ENCODE measurements at places on chromosomes 2 and 18. TPM values are rescaled to one million over a fixed set of nuclear protein-coding genes. Genes with fewer than 3 reads are reported as not detected.

Gene GFPT1
- 38.6 TPM for total RNA-seq

Gene GPATCH11
- total RNA-seq, result 4.5 TPM

Gene PAIP2B
- 69.7 TPM for total RNA-seq

Gene TEKT4
- not detected for total RNA-seq

Gene UGT1A5
- not detected for total RNA-seq

Gene IL36G
- not detected for total RNA-seq

Gene POTEJ
- total RNA-seq, result not detected

Gene CD8A
- total RNA-seq, result 0.51 TPM

- no peak for DNase-seq
Measured at GRCh38 chr2:144471305-144472045, 48.4 kb downstream of the ZEB2 start.

DNA sequence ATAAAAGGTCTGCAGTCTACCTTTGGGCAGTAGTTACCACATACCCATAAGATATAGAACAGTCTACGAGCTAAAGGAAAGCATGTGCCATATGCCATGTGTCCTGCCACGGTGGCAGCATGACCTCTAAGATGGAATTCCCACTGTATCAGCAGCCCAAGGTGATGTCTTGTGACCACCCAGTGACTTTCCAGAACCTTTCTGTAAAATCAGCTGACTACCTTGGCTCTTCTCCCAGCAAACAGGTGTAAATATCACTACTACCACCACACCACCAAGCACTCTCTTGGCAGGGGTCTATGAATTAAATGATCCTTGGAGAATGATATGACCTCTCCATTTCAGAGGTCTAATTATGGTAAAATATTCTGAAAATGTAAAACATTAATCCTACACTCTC, 99.6 kb downstream of the METTL8 start:
- DNase-seq, result no peak

GRCh38 chr2:134301099-134301927, 47.4 kb downstream of the MGAT5 start:
- no peak for DNase-seq

DNA sequence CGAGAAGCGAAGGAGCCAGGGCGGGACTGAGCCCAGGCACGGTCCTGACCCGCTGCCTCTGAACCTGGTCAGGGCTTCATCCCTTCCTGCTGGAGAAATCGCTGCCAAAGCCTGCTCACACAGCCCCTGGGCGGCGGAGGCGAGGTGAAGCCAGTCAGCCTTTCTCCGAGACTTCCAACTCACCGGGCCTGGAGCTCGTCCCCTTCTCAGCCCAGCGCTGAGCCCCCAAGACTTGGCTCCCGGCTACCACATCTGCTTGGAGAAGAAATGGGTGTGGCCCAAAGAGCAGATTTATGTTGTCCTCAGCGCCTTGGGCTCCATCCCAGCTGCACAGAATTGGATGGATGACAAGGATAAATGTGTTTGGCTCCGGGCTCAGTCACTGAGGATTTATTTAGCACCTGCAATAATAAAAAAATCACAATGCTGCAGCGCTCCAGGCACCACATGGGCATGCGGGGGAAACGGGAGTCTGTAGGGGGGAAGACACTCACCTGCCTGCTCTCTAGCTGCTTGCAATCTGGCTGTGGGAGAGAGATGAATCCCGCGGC, 64.9 kb downstream of the ACTR2 start:
- no peak for DNase-seq

- no peak for DNase-seq
Measured at GRCh38 chr2:62814123-62814522, 108.6 kb downstream of the EHBP1 start.

- DNase-seq, result no peak
Measured at GRCh38 chr2:168355121-168355520, 101.0 kb upstream of the CERS6 start.

- DNase-seq, result no peak
Measured at GRCh38 chr2:62114564-62114963, 81.4 kb upstream of the B3GNT2 start.

- DNase-seq, result no peak
Measured at GRCh38 chr2:64779117-64779690, 125.5 kb upstream of the SERTAD2 start.

GRCh38 chr18:79680100-79680879, 687 bp downstream of the CTDP1 start:
- no peak for DNase-seq

DNA sequence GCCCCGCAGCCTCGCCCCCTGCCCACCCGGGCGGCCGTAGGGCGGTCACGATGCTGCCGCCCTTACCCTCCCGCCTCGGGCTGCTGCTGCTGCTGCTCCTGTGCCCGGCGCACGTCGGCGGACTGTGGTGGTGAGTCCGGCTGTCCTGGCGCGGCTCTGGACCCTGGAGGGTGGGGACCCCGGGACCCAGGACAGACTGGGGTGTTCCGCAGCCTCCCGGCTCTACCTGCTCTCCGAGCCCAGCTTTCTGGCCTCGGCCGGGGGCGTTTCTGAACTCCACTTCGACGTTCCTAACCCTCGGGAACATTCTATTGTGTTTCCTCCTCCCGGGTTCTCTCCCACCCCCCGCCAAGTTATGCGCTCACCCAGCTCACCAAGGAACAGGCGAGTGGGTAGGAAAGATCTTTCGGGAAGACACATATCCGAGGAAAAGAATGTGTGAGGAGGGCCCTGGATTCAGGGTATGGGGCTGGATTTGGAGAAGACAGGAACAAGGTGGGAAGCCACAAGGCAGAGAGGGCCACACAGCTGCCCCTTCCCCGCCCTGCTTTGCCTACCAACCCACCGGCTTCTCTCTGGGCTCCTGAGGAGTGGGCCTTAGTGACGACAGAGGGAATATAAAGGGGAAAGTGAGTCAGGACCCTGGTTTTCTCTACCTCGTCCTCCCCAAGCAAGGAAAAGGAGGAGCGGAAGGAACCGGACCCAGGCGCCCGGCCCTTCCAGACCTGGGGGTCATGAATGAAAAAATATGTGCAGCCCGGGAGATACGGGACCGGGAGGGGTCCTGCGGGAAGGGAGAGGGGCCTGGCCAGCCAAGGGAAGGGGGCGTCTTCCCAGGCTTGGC, 605 bp downstream of the WNT6 start:
- no peak for DNase-seq

DNA sequence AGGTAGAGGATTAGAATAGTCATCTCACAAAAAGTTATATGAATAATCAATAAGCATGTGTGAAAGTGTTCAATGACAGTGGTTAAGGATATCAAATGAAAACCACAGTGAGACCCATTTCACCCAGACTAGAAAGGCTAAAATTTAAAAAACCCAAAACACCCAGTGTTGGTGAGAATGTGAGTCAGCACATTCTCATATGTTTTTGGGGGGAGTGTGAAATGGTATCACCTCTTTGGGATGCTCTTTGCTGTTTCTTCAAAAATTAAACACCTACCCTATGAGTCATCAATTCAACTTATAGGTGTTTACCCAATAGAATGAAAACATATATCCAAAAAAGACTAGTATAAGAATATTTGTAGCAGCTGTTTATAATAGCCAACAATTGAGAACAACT, 69.8 kb downstream of the MAP3K20 start:
- DNase-seq, result no peak

DNA sequence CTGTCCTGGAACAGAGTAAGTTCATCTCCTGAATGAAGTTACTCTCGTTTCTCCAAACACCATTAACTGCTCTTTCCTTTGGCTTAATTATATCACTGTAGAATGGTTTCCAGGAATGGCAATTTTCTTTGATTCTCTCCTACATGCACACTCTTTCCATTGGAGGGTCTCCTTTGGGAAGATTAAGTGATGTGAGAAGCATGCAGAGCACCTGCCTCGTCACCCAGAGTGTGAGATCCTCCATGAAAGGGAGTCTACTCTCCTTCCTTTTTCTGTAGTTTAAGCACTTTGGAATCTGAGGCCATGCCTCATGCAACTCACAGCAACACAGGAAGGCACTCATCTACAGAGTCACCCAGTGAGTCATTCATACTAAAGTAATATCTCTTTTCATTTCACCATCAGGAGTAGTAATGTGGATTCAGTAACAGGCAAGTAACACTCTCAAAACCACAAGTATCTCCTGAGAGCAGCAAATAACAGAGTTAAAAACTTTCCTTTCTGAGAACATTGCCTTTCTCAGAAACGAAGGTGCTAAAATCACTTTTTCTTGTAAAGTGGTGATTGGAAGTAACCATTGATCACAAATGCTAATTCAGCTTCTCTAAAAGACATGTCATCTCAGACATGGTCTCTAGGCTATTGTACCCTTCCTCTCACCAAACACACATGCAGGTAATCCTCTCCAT, 52.8 kb upstream of the IL1RL1 start:
- DNase-seq, result no peak

DNA sequence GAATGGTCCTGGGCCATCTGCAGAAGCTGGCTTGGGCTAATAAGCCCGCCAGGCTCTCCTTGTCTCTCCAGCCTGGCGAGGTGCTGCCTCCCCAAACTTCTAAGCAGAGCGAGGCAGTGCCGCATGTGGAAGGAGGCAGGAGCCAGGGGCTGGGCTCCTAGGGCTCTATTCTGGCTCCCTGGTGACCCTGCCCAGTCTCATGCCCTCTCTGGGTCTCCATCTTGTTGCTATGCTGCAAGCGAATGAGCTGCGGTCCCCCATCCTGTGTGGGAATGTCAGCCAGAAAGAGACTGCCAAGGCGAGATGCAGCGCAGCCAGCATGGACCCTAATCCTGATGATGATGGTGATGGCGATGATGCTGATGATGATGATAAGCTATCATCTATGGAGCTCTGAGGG, 48.7 kb downstream of the TNS1 start:
- DNase-seq, result no peak

GRCh38 chr2:102037681-102038080, 45.9 kb downstream of the IL1R2 start:
- DNase-seq, result no peak

DNA sequence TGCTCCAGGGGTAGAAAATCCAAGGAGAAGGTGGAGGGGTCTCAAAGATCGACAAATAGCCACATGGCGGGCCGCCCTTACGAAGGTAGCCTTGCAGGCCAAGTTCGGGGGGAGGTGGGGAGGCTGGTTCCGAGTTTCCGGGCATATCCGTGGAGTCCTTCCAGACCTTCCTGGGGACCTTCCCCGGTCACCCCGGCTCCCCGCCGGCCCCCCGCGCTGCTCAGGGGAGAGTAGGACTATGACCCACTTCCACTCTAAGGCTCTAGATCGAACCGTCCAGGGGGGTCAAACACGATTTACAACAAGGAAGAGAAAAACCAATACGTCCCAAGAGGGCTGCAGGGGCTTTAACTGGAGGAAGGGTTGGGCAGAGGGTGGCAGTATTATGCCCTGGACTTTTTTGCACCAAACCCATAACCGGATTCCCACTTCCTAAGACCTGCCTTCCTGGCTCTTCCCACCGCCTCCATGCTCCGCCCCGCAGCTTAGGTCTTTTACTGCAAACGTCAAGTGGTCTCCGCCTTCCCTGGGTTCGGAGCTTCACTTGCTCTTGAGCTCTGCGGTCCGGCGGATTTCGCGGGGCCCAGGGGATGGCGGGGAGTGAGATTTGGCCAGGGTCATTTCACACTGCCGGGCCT, 779 bp upstream of the LYPD6 start:
- DNase-seq, result peak; percentile 55

DNA sequence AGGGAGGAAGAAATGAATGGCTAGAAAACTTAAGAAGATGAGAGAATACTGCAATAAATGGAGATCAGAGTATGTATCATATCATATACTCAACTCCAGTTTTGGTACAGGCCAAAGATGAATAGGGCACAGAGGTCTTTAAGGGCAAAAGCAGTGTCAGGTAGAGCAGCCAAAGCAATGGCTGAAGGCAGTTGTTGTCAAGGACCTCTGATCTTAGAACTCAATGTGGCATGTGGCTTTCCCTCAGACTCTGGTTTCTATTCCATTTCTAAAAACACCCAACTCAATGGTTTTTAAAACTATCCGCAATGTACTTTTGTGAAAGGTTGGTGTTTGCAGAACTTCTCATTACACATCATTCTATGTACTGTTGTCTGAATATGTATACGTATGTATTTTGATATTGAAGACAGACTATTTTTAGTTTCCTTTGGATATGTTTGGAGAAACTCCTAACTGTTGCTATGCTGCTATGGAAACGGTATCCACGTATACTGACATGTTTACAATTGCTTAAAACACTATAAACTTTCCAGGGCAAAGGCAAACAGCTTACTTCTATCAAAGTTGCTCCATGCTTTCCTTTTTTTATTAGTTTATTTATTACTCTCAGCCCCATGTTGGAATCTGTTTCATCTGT, 58.1 kb upstream of the PELI1 start:
- no peak for DNase-seq

DNA sequence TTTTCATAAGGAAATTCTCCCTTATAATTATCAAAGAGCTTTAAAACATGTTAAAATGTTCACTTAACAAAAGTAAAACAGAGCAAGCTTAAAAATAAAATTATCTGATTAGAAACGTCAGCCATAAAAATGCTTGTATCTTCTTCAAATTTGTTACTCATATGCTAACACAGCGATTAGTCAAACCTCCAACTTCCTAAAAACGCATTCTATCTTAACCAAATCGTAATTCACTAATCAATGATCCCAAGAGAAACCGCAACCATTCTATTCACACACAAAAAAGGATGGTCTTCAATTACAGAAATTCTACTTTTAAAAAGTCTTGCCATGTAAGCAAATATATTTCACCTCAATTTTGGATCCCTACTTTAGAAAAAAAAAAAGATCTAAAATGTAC, 1.9 kb downstream of the STK17B start:
- DNase-seq, result no peak

DNA sequence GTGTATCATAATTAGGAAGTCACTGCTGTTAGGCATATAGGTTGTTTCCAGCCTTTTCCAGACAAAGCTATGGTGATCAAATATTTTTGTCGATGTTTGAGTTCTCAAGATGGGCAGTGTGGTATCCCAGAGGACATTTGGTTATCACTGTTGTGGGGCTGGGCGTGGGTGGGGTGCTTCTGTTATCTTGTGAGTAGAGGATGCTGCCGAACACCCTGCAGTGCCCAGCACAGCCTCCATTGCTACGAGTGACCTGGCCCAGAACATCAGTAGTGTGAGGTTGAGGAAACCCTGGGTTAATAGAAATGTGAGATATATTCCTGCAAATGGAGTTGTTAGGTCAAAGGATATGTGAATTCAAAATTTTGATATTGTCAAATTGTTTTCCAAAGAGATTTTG, 33.2 kb downstream of the ZNF236 start:
- DNase-seq, result no peak

GRCh38 chr2:18413676-18414396, 146.6 kb downstream of the RDH14 start:
- DNase-seq, result no peak

All from Right ventricle myocardium superior (tissue), 1 donor.